ENCODE measurements at places on chromosomes 4 and X. TPM values are rescaled to one million over a fixed set of nuclear protein-coding genes. Genes with fewer than 3 reads are reported as not detected.

- no peaks in the 10 kb centered on the region for H3K36me3 ChIP-seq
- H3K27me3 ChIP-seq = peaks cover 33% of the 10 kb centered on the region
- H3K27ac ChIP-seq = no peak overlapping the region
- H3K4me3 ChIP-seq = no peak overlapping the region
Observed at GRCh38 chrX:108230574-108230973, 139.0 kb downstream of the ATG4A start.

DNA sequence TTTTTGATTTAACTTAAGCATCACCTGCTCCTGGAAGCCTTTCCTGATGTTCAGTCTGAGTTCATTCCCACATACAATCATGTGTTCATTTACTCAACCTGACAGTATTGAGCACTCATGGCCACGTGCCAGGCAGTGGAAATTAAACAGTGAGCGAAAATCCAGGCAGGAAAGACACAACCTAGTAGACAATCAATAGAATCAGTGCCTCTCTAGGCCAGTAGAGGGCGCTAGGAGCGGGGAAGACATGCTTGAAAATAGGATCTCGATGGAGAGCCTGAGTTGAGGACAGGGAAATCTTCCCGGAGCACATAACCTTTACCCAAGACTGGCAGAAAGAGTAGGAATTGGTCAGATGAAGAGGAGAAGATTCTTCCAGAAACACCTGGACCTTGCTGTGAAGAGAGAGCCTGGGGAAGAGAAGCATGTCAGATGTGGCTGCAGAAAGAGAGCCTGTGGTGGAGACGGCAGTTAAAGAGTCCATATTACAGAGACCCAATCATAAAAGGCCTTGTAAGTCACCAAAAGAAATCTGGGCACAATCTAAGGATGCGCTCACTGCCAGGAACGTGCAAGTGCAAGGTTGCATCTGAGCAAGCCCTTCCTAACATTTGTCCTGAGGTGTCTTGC is 103.5 kb downstream of the LDB2 start:
- no peak overlapping the region for H3K27ac ChIP-seq
- no peaks in the 10 kb centered on the region for H3K27me3 ChIP-seq
- peak; percentile 60 for DNase-seq
- no peak overlapping the region for H3K4me3 ChIP-seq

The LIN54 gene
- total RNA-seq = 14.1 TPM

The RHOXF2 gene
- total RNA-seq = not detected

- peak overlapping the region; percentile 77 for H3K4me3 ChIP-seq
- DNase-seq = no peak
- no peaks in the 10 kb centered on the region for H3K27me3 ChIP-seq
- H3K4me1 ChIP-seq = peaks cover 25% of the 10 kb centered on the region
- H3K36me3 ChIP-seq = no peaks in the 10 kb centered on the region
Observed at GRCh38 chr4:105145903-105146275, 787 bp upstream of the TET2 start.

DNA sequence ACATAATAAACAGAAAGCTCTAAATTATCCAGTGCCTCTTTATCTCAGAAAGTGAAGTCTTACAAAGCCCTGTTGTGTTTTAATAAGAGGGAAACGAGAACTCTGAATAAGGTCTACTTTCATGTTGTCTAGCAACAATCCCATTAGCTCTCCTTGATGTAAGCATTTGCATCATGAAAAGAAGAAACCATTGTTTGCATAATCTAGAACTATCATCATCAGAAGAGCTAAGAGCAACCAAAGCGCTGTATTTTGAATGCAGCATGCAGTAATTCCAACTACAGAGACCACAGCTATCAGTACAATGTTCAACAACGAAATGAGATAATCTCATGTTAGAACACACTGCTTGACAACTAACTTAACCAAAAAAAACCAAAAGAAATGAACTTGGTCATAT is 257.1 kb downstream of the CAMK2D start:
- H3K4me1 ChIP-seq = no peaks in the 10 kb centered on the region
- no peak overlapping the region for H3K4me3 ChIP-seq
- H3K27me3 ChIP-seq = no peaks in the 10 kb centered on the region
- H3K27ac ChIP-seq = no peak overlapping the region
- no peak for DNase-seq

The USP26 gene
- not detected for total RNA-seq

DNA sequence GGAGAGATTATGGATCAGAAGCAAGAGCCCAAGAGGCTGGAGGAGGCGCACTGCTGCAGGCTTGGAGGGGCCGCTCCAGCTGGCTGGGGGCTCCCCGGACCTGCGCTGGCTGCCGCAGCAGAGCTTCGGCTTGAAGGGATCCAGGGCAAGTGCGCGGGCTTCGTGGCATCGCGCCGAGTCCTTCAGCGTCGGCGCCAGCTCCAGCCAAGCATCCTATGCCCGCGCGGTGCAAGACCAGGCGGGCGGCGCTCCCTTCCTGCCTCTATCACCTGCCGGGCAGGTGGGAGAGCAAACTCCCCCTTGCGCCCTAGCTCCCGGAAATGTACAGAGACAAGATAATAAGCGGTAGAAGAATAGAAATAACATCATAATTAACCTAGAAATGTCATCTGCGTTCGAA is 10.5 kb upstream of the UCP1 start:
- no peaks in the 10 kb centered on the region for H3K4me1 ChIP-seq
- no peak for DNase-seq
- no peaks in the 10 kb centered on the region for H3K36me3 ChIP-seq
- no peak overlapping the region for H3K4me3 ChIP-seq

DNA sequence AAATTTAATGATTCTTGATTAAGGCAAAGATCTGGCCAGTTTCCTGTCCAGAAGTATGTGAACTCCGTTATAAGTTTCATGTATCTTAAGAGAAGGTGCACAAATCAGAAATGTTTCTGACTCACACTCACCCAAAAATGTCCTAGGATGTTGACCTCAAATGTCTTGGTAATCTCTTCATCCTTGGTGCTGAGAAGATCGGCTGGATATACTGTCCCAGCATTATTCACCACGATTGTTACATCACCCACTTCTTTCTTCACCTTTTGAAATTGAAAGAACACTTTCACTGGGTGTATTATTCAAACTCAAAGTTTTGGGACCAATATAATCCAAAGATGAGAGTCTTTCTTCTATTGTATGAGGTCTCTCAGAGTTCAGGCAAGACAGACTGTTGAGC is 5.7 kb downstream of the HSD17B13 start:
- H3K27ac ChIP-seq = no peak overlapping the region
- DNase-seq = no peak
- H3K27me3 ChIP-seq = no peaks in the 10 kb centered on the region
- peaks cover 1% of the 10 kb centered on the region for H3K4me1 ChIP-seq

DNA sequence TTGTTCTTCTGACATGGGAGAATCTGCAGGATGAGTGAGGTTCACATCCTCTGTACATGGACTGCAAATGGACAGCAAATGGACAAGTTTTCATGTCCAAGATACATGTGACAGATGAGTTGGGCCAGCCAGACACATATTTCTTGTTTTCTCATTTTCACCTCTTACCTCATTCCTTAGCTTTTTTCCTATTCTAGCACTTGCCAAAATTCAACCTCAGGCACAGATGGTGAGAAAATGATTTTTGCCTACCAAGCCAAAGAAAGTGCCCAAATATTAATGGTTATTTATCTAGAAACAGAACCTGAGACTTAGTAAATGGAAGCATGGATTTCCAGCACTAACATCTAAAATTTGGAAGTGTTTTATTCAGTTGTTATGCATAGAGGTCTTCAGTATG is 402.2 kb downstream of the AFF2 start:
- peaks cover 6% of the 10 kb centered on the region for H3K27me3 ChIP-seq
- H3K27ac ChIP-seq = no peak overlapping the region
- H3K4me3 ChIP-seq = no peak overlapping the region
- no peak for DNase-seq
- H3K36me3 ChIP-seq = no peaks in the 10 kb centered on the region

- H3K27ac ChIP-seq = no peak overlapping the region
- DNase-seq = no peak
- H3K36me3 ChIP-seq = no peaks in the 10 kb centered on the region
- H3K4me1 ChIP-seq = no peaks in the 10 kb centered on the region
- H3K4me3 ChIP-seq = no peak overlapping the region
- no peaks in the 10 kb centered on the region for H3K27me3 ChIP-seq
Observed at GRCh38 chr4:95821867-95822266, 18.0 kb upstream of the PDHA2 start.

The ZNF157 gene
- 0.63 TPM for total RNA-seq

- H3K36me3 ChIP-seq = no peaks in the 10 kb centered on the region
- H3K4me1 ChIP-seq = no peaks in the 10 kb centered on the region
- H3K27ac ChIP-seq = no peak overlapping the region
- H3K27me3 ChIP-seq = no peaks in the 10 kb centered on the region
- DNase-seq = no peak
- no peak overlapping the region for H3K4me3 ChIP-seq
Observed at GRCh38 chr4:156495091-156495490, 476.5 kb downstream of the PDGFC start.

Data from lung (tissue), 17 donors.